Dermis lymphatic vessel endothelial cell (primary cell): ENCODE measurements at places on chromosomes 11 and 22. TPM values are rescaled to one million over a fixed set of nuclear protein-coding genes. Genes with fewer than 3 reads are reported as not detected.

OVCH2 gene
- total RNA-seq = not detected in 2 replicates

FGF19 gene
- total RNA-seq = not detected in 2 replicates

CBLIF gene
- total RNA-seq = not detected in 2 replicates

RAB39A gene
- under 0.01 TPM in 1 of 2 replicates, not detected in the other for total RNA-seq

SLC29A2 gene
- 0.26 and 0.76 TPM in 2 replicates for total RNA-seq

MMP11 gene
- total RNA-seq = 4.2 and 8.2 TPM in 2 replicates

OR52I1 gene
- not detected in 2 replicates for total RNA-seq

ESRRA gene
- total RNA-seq = 42.8 and 56.0 TPM in 2 replicates

CTTN gene
- total RNA-seq = 263 and 317 TPM in 2 replicates

DCHS1 gene
- 33.4 and 45.6 TPM in 2 replicates for total RNA-seq

OR10A2 gene
- not detected in 2 replicates for total RNA-seq

OR52E8 gene
- total RNA-seq = not detected in 2 replicates

DESI1 gene
- total RNA-seq = 9.6 and 12.4 TPM in 2 replicates

MMP7 gene
- total RNA-seq = 0.43 and 1.7 TPM in 2 replicates

OR51B4 gene
- not detected in 2 replicates for total RNA-seq

SPA17 gene
- total RNA-seq = 3.6 and 5.9 TPM in 2 replicates

PIH1D2 gene
- total RNA-seq = 0.33 and 0.69 TPM in 2 replicates

BIRC3 gene
- total RNA-seq = 1.0 and 1.3 TPM in 2 replicates

MPZL3 gene
- 1.2 and 2.1 TPM in 2 replicates for total RNA-seq

SOX6 gene
- under 0.01 TPM in 2 replicates for total RNA-seq

SLC37A2 gene
- total RNA-seq = 0.87 and 0.95 TPM in 2 replicates

PGR gene
- total RNA-seq = under 0.01 TPM in 1 of 2 replicates, not detected in the other
